Activated CD8-positive, alpha-beta memory T cell treated with anti-CD3 and anti-CD28 coated beads for 48 hours (primary cell): ENCODE measurements at places on chromosomes 5 and 9.

GRCh38 chr5:16737620-16738364, 121.0 kb upstream of the RETREG1 start:
- DNase-seq, result no peak

- DNase-seq, result no peak
Observed at GRCh38 chr9:18235181-18235908, 238.6 kb upstream of the ADAMTSL1 start.

DNA sequence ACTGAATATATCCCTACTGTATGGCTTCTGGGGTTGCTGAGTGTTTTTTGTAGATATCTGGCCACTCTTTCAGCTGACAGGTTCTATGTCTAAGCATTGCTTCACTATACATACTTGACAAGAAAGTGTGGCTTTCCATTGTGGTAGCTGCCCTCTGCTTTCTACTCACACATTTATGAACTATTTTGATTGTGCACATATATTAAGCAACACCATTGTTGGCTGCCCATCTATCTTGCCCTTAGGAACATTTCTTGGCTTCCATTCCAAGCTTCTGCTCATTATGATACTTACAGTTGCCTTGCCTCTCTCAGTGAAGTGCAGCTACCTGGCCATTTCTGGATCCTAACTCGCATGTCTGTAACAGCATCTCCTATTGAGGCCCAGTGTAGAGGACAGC, 153.6 kb upstream of the MOCS2 start:
- DNase-seq, result no peak

DNA sequence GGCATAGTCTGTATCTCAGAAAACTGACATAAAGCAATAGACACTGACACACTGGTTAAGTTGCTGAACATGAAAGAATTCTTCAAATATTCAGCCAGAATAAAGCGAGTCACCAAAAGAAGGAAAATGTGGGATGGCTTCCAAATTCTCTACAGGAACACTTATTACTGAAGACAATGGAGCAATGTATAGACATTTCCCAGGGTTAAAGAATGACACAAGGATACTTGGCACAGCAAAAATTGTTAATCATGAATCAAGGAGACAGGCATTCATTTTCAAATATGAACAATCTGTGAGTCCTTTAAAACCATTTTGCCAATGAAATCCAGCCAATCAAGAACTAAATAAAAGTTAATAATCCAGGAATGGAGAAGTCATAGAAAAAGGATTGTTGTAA, 92.5 kb downstream of the MTX3 start:
- DNase-seq, result no peak

DNA sequence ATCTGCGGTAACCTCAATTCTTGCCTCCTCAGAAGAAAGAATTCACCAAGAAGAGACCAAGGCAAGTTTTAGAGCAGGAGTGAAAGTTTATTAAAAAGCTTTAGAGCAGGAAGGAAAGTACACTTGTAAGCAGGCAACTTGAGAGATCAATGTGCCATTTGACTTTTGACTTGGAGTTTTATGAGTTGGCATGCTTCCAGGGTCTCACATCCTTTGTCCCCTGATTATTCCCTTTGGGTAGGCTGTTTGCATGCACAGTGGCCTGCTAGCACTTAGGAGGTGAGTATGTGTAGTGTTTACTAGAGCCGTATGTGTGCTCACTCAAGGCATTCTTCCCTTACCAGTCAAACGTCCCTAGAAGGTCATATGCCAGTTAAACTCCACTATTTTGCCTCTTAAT, 111.0 kb upstream of the RAI14 start:
- no peak for DNase-seq

GRCh38 chr5:139387611-139388197, 2.0 kb downstream of the MZB1 start:
- DNase-seq, result no peak

GRCh38 chr9:124621371-124622328, 114.5 kb upstream of the NR5A1 start:
- no peak for DNase-seq

DNA sequence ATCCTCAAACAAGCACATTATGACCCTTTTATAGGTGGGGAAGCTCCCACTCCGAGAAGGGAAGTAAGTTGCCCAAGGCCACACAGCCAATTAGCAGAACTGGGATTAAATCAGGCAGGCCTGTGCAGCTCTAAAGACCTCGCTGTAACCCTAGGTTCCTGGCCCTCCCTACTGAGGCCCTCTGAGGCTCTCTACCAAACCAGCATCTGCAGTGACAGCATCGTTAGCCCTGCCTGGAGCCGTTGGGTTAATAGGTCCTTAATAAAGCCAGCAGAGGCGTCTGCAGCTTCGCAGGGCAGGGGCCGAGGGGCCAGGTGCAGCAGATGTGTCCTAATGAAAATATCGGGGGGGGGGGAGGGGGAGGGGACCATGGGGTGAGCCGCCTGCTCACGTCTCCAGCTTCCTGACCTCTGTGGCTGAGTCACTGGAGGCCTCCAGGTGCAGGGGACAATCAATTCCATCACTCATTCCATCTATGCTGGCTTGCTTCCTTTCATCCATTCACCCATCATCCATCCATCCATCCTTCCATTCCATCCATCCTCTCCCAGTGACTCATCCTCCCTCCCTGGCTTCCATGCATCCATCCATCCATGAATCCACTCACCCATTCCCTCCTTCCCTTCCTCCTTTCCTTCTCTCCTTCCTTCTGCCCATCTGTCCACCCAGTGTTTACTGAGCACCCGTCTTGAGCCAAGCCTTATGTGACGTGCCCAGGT, 203.9 kb downstream of the C9orf50 start:
- DNase-seq, result no peak
